ENCODE measurements at places on chromosomes 1 and 21. TPM values are rescaled to one million over a fixed set of nuclear protein-coding genes. Genes with fewer than 3 reads are reported as not detected.

The COL6A1 gene
- 25.9 TPM for total RNA-seq

The ZNF697 gene
- 35.2 TPM for total RNA-seq

The RSPO1 gene
- total RNA-seq = not detected

The OR2L13 gene
- total RNA-seq = not detected

The DBT gene
- total RNA-seq = 2.3 TPM

The TRIM58 gene
- total RNA-seq = 0.06 TPM

The S100A3 gene
- 0.50 TPM for total RNA-seq

The ELF3 gene
- total RNA-seq = 0.13 TPM

The TINAGL1 gene
- total RNA-seq = 542 TPM

The AGO4 gene
- 35.4 TPM for total RNA-seq

The IL12RB2 gene
- 0.19 TPM for total RNA-seq

The OR2M7 gene
- total RNA-seq = not detected

The GPR137B gene
- total RNA-seq = 5.3 TPM

The TMEM269 gene
- not detected for total RNA-seq

The HLX gene
- 21.0 TPM for total RNA-seq

The FAM72D gene
- total RNA-seq = 1.5 TPM

The SPRR5 gene
- total RNA-seq = not detected

The IFNLR1 gene
- total RNA-seq = not detected

The GUCA2B gene
- not detected for total RNA-seq

The CR1 gene
- not detected for total RNA-seq

The OLFM3 gene
- total RNA-seq = not detected

The TMEM222 gene
- total RNA-seq = 14.4 TPM

The SLC45A3 gene
- 15.1 TPM for total RNA-seq

The AMPD1 gene
- not detected for total RNA-seq

The OR6N1 gene
- total RNA-seq = not detected

The MCL1 gene
- 253 TPM for total RNA-seq

The ELAPOR1 gene
- 0.25 TPM for total RNA-seq

The ASPM gene
- total RNA-seq = 26.7 TPM

The HSPA13 gene
- 23.0 TPM for total RNA-seq

The EPHX1 gene
- 42.7 TPM for total RNA-seq

The PKN2 gene
- total RNA-seq = 21.0 TPM

The RAB7B gene
- not detected for total RNA-seq

The NCF2 gene
- total RNA-seq = under 0.01 TPM

The LAD1 gene
- total RNA-seq = 0.16 TPM

The PM20D1 gene
- not detected for total RNA-seq

The ADCY10 gene
- under 0.01 TPM for total RNA-seq

The CACNA1E gene
- total RNA-seq = not detected

The PDZK1 gene
- total RNA-seq = 0.31 TPM

The S100A7 gene
- total RNA-seq = not detected

The BCL2L15 gene
- total RNA-seq = under 0.01 TPM

The TDRD5 gene
- not detected for total RNA-seq

The U2AF1 gene
- 17.3 TPM for total RNA-seq
